AG04449 (cell line): ENCODE measurements at places on chromosomes 7 and 10.
A peak's percentile ranks its signal among the peaks of the same experiment; 100 is the strongest.

DNA sequence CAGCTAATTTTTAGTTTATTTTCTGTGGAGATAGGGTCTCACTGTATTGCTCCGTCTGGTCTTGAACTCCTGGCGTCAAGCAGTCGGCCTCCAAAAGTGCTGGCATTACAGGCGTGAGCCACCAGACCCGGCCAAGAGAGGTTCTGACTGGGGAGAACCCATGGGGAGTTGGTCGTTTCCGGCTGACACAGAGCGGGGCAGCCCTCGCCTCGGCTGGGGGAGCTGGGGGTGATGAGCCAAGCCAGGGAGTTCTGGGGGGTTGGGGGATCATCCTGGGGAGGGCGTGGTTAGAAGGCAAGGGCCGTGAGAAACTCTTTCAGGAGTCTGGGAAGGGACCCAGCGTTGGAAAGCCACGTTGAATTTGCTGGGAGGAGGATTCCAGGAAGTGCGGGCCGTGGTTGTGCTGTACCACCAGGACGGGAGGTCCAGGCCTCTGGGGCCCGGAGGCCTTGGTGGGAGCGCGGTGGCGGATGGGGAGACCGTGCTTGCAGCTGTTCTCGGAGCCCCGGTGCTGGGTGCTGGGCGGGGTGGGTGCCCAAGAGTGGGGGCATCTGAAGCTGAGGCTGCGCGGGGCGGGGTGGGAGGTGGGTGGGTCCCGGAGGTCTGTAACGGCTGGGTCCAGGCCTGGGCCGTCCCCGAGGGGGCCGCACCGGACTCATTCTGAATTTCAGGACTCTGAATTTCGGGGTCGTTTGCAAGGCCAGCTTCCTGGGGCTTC lies 8.4 kb upstream of the ZNF853 start:
- no peak for DNase-seq

DNA sequence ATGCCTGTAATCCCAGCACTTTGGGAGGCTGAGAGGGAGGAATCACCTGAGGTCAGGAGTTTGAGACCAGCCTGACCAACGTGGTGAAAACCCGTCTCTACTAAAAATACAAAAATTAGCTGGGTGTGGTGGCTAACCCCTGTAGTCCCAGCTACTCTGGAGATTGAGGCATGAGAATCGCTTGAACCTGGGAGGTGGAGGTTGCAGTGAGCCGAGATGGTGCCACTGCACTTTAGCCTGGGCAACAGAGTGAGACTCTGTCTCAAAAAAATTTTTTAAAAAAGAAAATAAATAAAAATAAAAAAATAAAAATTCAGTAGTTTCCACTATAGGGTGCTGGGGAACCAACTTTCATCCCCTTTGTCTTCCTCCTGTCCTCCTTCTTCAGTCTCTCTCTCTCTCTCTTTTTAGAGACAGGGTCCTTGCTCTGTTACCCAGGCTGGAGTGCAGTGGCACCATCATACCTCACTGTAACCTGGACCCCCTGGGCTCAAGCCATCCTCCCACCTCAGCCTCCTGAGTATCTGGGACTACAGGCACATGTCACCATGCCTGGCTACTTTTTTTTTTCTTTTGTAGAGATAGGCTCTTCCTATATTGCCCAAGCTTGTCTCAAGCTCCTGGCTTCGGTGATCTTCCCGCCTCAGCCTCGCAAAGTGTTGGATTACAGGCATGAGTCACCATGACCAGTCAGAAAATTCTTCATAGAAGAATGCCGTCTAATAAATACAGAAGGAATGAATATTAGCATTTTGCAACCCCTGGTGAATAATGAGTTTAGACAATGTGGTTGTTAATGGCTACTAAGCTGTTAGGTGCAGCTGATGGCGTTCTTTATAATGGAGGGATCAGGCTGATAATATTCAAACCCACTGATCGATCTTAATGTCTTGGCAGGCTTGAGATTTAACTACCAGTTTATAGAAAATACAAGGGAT lies 20.6 kb downstream of the RBM20 start:
- peak; percentile 70 for DNase-seq

DNA sequence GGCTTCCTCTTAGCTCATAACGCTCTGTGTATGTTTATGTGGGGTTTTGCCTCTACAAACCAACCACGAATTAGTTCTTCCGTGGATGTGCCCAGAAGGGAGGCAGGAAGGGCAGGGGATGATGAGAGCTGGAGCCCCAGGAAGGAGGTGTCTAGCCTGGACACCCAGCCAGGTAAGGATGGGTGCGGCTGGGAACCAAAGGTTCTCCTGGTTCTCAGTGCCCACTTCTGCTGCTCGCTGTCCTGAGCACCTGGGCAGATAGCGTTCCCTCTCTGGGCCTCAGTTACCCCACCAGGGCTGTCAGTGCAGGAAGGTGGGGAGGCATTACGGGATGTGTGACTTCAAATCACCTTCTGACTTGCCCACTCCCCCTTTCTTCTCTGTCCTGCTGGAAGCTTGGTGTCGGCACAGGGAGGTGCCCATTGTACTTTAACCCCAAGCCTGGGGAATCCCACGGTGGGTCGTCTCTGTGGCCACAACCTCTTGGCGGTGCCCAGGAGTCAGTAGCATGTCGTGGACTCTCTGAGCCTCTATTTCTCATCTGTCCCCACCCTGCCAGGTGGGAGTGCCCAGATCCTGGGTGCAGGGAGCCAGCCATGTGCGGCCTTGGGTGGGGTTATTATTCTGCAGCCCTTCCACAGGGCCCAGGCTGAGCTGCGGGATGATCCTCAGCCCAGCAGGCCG lies 18.7 kb upstream of the PCBD1 start:
- DNase-seq = no peak

DNA sequence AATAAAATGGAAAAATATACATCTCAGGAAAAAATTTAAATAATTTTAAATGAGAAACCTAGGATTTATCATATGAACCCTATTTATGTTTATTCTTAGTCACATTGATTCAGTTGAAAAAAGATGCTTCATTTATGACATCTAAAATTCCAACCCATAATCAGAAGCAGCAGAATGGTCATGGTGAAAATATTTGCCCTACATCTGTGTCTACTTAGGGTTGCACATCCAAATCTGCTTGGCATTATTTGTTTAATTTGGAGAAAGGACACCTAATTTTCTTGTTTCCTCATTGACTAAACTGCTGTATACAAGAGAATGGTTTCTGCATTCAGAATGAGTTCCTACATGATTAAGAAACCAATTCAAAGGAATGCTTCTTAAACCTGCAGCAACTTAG lies 72.9 kb upstream of the SKAP2 start:
- no peak for DNase-seq

GRCh38 chr10:100912013-100912604 lies 654 bp upstream of the SLF2 start:
- no peak for DNase-seq

GRCh38 chr10:69087590-69088470 lies at the start of gene SRGN:
Gene SRGN, plus strand, starts transcription at chr10:69088103. Its CDS starts 55 bp downstream, at chr10:69088158.
- peak; percentile 63 for DNase-seq

- no peak for DNase-seq
Observed at GRCh38 chr7:71507680-71508602, 376.0 kb downstream of the GALNT17 start.

DNA sequence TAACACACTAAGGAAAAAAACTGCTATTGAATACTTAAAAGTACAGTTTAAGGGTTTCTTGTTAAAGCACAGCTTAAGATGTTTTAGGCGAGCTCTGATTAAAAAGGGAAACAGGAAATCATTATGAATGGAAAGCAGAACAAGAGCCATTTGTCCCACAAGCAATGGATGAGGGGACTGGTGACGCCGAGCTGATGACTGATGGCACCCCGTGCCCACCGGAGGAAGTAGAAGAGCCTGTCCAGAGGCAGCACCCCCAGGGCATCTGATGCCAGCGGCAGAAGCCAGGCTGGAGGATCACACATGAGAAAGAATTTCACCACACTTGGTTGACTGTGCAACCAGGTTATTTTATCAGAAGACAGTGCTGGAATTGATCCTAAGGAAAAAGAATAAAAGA lies 15.0 kb upstream of the INSIG1 start:
- DNase-seq = no peak

- no peak for DNase-seq
Observed at GRCh38 chr7:94578614-94579013, 69.0 kb downstream of the CASD1 start.

GRCh38 chr7:102152672-102153598 lies 133.7 kb upstream of the SH2B2 start:
- no peak for DNase-seq

GRCh38 chr10:15558136-15558535 lies 161.6 kb downstream of the ITGA8 start:
- peak; percentile 94 for DNase-seq

DNA sequence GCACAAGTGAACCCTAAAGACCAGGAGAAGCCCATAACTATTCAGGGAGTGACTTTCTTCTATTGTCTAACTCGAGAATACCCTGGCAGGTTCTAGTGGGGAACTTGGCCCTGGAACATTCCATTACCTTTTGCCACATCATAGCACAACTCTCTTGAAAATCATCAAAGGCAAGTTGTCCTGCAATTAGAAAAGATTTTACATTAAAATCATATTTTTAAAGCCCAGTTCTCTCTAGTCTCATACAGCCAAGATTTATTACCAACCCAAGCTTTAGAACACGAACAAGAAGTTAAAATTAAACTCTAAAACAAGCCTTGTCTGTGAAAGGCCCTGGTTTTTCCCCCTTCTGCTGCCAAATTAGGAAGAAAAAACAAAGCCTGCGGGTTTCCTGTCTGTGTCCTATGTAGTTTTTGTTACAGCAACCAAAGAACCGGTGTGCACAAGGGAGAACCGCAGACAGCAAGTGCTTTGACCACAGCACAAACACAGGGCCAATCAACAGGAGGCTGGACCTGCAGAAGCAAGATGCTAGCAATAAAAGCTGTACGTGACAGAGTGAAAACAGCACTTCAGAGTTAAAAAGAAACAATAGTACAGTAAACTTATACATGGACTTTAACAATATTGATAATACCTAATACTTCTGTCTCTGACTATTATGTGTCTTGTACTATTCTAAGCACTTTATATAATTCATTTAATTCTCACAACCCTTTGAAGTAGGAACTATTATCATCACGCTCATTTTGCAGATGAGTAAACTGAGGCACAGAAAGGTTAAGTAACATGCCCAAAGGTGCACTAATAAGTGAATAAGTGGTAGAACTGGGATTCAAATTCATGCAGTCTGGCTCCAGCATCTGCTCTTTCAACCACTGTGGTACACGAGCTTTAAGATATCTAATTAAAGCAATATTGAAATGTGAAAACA lies 65.8 kb downstream of the STK17A start:
- DNase-seq = no peak

GRCh38 chr10:5595095-5595494 lies 70.3 kb downstream of the CALML3 start:
- no peak for DNase-seq

- DNase-seq = no peak
Observed at GRCh38 chr7:149607683-149608082, 110.1 kb upstream of the ZNF746 start.

- DNase-seq = no peak
Observed at GRCh38 chr10:76874176-76874575, 763.4 kb downstream of the KCNMA1 start.

GRCh38 chr10:90872648-90873020 lies 860 bp downstream of the RPP30 start:
- no peak for DNase-seq
